ENCODE measurements at places on chromosomes 5 and 9.

- DNase-seq: no peak
Measured at GRCh38 chr5:11650936-11651335, 253.3 kb downstream of the CTNND2 start.

GRCh38 chr5:176438959-176439757 is 9.0 kb upstream of the FAF2 start:
- no peak for DNase-seq

DNA sequence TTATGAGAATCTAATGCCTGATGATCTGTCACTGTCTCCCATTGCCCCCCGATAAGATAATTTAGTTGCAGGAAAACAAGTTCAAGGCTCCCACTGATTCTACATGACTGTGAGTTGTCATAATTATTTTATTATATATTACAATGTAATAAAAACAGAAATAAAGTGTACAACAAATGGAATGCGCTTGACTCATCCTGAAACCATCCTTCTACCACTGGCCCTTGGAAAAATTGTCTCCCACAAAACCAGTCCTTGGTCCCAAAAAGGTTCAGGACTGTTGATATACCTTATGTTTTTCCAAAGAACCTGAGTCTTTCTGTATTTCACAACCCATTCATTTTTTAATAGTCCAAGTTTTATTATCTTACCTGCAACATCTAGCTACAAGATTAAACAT is 403.5 kb downstream of the TAF11L14 start:
- DNase-seq: no peak

GRCh38 chr5:32258424-32258823 is 54.3 kb downstream of the MTMR12 start:
- DNase-seq: no peak

DNA sequence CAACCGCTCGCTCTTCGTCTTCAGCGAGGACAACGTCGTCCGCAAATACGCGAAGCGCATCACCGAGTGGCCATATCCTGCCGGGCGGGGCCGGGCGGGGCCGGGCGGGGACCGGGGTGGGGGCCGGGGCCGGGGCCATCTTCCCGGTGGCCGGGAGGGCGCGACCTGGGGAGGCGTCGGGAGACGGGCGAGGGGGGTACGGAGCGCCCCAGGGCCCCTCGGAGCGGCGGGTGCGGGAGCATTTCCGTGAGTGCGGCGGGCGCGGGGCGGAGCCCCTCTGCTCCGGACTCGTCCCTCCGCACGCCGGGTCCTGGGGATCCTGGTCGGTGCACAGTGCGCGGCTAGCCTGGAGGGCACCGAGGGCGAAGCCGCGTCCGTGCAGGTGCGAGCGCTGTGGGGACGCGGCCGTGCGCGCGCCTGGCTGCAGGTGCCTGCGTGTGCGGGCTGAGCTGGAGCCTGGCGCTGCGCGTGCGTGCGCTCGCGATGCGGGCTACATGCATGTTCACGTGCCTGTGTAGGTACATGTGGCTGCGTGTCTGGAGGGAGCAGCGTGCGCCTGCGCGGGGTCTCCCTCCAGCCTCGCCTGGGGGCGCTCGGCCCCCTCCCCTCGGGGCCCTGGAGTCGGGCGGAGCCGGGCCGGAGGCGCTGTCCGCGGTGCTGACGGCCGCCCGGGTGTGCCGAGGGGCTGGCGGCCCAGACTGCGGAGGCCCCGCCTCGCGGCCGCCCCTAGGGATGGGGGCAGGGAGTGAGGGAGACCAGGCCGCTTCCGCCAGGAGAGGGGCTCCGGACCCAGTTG is 762 bp downstream of the CACNA1B start:
- DNase-seq: no peak

GRCh38 chr5:39073767-39074016 is 507 bp downstream of the RICTOR start:
- DNase-seq: no peak

GRCh38 chr5:58275516-58275915 is 184.4 kb downstream of the PLK2 start:
- no peak for DNase-seq

- DNase-seq: no peak
Measured at GRCh38 chr9:133774799-133775198, 36.6 kb upstream of the SARDH start.

GRCh38 chr5:181084621-181085195 is 44.6 kb downstream of the BTNL9 start:
- DNase-seq: no peak

DNA sequence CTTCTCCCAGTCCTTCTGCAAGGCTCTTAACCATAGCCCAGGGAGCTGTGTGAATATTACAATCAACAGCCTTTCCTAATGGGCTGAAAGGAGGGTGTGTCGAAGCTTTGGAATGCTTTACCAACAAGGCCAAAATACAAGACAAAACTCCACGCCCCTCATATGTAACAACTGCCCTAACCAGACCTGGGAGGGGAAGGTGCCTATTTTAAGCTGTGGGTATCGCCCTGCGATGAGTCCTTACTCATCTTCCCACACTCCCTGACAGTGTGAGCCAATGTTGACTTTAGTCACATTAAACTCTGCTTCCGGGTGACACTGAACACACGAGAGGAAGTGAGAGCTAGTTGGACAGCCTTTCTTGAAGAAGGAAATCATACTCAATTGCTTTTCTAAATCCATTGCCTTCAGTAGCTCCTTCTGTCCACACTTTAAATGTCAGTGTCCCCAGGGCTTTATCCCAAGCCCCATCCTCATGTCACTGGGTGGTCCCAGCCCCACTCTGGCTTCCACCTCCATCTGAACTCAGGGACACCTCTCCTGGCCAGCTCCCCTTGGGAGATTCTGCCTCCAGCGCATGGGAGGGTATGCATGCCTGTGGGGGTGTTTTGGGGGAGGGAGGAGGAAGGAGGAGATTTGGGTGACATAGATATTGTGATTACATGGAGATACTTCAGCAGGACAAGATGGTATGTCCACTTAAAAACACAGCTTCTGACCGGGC is 6.5 kb upstream of the TBC1D9B start:
- DNase-seq: no peak

- DNase-seq: no peak
Measured at GRCh38 chr9:87620731-87621322, 105.1 kb upstream of the CTSL start.

GRCh38 chr9:106174346-106174745 is 480.0 kb downstream of the TMEM38B start:
- DNase-seq: no peak

DNA sequence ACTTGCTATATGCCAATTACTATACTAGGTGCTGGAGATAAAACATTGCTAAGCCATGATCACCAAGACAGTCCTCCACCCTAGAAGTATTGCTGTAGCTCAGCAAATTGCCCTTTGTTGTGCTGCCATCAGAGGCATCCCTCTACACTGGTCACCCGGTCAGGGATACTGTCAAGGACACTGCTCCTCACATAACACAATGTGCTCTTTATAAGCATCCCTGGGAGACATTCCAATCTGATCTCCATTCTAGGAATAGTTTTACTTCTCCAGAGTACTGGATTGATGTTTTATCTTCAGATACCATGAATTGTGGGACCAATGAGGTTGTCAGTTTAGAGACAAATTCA is 10.4 kb upstream of the DNAJA1 start:
- DNase-seq: no peak

DNA sequence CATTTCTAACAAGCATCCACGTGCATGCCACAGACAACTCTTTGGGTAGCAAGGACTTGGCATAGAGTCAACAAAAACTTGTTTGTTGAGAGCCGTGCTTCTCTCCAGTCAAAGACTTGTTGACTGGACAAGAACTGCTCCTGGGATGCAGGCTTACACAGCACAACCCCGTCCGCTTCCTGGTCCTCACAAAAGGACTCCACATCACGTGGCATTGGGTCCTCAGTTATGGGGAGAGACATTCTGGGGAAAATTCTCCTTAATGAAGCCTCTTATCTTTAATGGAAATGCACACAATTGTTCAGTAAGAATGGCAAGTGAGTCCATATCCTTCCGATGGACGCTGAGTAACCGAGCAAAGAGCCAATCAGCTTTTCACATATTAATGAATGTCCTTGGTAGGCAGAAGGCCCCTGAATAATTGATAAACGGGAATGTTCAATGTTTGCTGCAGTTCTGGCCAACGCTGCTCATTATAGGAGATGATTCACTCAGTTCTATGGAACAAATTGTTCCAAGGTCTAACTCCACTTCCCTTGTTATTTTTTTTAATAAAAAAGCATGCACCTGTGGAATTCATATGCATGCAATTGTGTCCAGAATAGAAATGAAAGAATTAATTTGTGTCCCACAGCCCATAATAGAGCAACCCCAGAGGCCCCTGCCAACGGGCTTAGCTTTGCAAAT is 97.0 kb upstream of the ZNF366 start:
- no peak for DNase-seq

- no peak for DNase-seq
Measured at GRCh38 chr9:92610470-92611420, 59.2 kb downstream of the IPPK start.

DNA sequence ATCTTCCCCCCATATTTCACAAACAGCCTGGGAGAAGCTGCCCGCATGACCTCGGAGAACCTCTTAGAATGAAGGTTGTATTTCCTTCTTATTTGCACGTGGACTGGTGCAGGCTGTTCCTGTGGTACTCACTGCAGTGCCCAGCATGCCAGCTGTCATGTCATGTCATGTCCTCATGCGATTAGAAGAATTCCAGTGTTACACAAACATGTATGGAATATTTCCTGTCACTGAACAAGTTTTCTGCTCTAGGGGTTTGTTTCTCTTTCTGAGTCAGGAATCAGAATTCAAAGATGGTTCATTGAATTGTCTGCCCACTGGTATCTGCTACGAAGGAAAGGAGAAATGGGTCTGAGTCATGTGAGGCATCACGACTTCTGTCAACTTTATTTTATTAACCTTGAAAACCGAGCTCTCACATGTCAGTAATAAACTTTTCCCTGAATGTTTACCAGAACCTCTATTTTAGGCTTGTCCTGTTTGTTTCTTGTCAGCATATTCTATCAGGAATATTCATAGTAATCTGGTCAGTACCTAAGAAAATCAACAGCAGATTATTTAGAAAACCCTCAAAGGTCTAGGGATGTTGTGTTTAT is 415.6 kb downstream of the GADD45G start:
- no peak for DNase-seq

GRCh38 chr5:75460942-75461610 is 50.4 kb downstream of the CERT1 start:
- DNase-seq: no peak

DNA sequence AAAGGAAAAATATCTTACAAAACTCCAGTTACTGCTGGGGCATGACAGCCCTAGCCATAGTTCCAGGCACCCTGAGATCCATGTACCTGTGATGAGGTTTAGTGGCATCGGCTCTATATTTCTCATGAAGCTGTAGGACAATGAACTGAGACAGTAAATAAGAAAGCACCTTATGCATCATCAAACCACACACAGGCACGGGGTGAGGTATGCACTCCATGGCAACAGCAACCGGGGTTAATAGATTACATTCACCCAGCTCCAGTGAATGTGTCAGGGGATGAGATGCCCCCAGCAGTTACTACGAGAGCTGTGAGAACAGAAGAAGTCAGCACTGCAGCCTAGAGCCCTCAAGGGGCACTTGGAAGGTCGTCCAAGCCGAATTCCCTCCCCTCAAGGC is 162.0 kb upstream of the S1PR3 start:
- DNase-seq: no peak

DNA sequence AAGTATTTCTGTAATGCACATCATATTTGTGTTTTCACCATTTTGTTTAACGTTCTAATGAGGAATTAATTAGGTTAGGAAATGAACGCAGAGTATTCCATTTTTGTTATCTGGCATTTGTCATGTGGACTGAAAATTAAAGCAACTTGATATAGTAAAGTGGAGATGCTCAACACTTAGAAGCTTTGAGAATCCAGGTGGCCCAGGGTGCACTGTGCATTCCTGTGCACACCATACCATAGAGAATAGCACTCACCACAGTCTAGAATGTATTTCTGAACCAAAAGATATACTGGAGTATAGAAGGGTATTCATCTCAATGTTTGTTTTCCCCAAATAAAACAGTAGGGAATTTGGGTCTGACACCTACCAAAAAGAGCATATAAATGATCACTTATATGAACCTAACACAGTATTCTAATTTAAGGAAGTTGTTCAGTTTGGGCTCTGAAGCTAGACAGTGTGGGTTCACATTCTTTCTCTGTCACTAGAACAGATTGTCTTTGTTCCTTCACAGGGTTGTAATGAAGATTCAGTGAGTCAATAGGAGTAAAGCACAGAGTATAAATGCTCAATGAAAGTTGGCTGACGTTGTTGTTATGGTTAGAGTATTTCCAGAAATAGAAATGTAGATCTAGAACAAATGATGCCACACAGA is 125.6 kb upstream of the DMRT1 start:
- no peak for DNase-seq

DNA sequence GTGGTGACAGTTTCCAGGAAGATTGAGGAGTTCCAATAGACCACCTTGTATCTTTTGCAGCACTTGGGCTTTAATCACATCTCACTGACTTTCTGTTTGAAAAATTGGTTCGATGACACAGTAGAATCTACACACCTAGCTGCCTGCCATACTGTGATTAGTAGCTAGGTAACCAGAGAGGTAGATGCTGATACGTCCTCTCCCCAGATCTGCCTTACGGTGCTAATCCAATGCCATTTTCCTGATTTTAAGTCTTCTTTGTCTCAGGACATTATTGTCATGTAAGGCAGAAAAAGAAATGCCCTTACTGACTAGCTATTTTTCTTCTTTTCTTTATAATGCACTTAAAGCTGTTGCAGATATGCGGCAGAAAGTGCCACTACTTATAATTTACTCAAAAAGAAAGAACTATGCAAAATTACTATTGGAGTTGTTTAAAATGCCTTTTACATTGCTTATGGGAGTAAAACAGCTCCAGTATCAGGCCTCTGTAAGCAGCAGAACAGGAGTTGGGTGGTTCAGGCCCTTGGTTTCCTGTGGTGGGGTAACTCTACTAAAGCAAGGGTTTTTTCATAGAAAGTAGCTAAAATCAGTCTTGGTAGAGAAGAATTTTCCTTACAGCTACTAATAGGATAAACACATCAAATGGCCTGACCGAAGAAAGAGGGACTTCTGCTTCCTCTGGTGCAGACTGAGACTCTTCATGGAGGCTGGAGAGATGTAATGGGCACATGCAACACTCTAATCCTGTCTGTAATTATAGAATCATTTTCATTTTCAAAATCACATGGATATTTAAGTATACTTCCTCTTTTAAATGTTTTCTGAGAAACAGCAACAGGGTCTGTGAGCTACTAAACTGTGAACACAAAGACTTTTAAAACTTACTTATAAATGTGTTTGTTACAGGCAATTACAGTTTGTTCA is 177.2 kb downstream of the MAPKAP1 start:
- DNase-seq: no peak

- no peak for DNase-seq
Measured at GRCh38 chr5:177426566-177427210, at the start of gene GRK6. Gene GRK6 (plus strand): TSS chr5:177426676. CDS start chr5:177426846, 170 bp downstream.

GRCh38 chr9:82252116-82252515 is 263.5 kb downstream of the SPATA31D1 start:
- no peak for DNase-seq

DNA sequence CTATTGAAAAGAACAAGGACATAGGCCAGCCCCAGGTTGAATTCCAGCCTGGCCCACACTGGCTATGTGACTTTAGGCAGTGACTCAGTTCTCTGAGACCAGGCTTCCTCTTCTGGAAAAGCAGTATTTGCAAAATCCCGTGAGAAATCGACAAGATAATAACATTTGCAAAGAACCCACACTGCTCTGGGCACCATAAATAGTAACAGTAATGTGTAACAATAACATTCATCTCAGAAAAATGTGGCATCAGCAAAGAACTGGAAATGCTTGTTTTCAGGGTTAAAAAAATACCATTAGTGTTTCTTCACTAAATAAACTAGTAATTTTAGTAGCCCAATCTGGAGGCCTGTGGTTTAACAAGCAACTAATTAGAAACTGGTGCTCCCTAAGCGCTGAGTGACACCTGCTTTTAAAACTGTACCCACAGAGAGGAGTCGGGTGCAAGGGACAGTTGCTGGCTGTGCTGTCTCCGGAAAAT is 148.4 kb downstream of the TTLL11 start:
- DNase-seq: no peak
